ENCODE measurements at places on chromosomes 3 and 15.

DNA sequence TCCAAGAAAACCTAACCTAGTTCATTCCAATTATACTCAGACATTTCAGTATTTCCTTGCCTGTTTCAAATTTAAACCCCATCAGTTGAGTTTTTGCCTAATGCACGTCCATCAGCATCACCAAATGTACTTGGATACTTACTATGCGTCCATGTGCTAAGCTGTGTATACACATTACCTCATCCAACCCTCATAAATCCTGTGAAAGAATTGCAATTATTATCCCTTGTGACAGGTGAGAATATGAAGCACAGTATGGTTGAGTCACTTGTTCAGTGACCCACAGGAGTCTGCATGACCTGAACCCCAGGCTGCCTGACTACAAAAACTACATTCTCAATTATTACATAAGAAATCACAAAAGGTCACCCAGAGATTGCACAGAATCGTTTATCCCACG lies 2.5 kb downstream of the OR5K2 start:
- DNase-seq, result no peak

- DNase-seq, result no peak
Measured at GRCh38 chr3:48088056-48088748, 72.0 kb upstream of the MAP4 start.

DNA sequence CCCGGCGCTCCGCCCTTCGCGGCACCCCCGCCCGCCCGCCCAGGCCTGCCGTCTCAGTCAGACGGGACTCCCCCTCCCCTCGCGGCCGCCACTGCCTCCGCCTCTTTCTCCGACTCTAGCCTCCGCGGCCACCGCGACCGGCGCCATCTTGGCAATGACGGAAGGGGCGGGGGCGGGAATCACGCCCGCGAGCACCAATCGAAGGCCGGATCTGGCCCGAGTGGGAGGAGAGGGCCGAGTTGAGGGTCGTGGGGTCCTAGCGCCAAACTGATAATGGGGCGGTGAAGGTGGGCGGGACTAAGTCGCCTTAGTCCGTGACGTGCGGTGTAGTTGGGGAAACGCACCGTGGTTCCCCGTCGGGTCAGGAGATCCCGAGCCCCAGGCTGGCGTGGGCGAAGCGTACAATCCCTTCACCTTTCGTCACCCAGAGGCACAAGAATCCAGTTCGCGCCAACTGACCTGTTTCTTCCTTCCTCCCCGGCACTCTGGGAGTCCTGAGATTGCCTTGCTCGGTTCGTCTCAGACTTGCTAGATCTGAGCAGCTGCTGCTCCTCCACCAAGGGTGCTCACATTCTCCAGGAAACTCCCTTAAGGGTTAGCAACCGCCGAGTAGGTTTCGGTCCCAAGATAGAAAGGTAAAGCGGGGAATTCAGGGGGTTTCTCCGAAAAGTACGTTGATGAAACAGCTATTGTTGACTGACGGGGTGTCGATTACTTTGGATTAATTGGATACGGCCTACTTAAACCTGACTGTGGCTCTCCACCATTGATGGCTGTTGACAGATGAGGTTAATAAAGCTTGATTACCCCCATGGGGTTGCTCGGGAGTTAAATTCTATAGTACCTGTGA lies at the start of gene DENND4A:
Gene DENND4A, minus strand, starts transcription at position 156 of the 850 bp plus-strand sequence. CDS start 35,843 bp downstream, outside the sequence.
- peak; percentile 86 for DNase-seq

GRCh38 chr3:159749406-159749805 lies 239.2 kb upstream of the IL12A start:
- DNase-seq, result no peak

- DNase-seq, result no peak
Measured at GRCh38 chr3:80771085-80771484, 990.4 kb downstream of the GBE1 start.

- no peak for DNase-seq
Measured at GRCh38 chr3:116384717-116385116, 60.6 kb downstream of the LSAMP start.

GRCh38 chr3:100993309-100993708 lies at the start of gene ABI3BP:
ABI3BP (minus strand) TSS chr3:100993421; CDS start chr3:100993384, 37 bp downstream.
- DNase-seq, result peak; percentile 52

- DNase-seq, result no peak
Measured at GRCh38 chr3:189038773-189039745, 132.7 kb upstream of the TPRG1 start.

- DNase-seq, result no peak
Measured at GRCh38 chr3:168968609-168969008, 694.9 kb downstream of the MECOM start.

GRCh38 chr15:43775411-43775965 lies 1.3 kb downstream of the ELL3 start:
- no peak for DNase-seq

DNA sequence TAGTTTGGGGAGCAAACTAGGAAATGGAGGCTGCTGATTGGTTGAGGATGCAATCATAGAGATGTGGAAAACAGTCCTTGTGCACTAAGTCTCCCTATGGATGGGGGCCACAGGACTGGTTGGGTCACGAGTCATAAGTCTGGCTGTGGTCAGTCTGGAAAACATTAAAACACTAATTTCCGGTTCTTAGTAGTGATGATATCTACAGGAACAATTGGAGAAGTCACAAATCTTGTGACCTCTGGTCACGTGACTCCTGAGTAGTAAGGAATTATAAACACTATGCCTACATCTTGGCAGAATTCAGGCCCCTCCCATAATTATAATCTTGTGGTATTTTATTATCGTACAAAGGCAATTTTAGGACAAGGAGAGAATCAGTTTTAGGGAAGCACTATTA lies 317.3 kb upstream of the ARPP21 start:
- peak; percentile 90 for DNase-seq

- no peak for DNase-seq
Measured at GRCh38 chr15:31135523-31135922, 34.0 kb upstream of the TRPM1 start.

GRCh38 chr3:104523136-104523535 lies 843.6 kb upstream of the ALCAM start:
- no peak for DNase-seq

- DNase-seq, result no peak
Measured at GRCh38 chr3:187758318-187758955, 13.2 kb upstream of the BCL6 start.

DNA sequence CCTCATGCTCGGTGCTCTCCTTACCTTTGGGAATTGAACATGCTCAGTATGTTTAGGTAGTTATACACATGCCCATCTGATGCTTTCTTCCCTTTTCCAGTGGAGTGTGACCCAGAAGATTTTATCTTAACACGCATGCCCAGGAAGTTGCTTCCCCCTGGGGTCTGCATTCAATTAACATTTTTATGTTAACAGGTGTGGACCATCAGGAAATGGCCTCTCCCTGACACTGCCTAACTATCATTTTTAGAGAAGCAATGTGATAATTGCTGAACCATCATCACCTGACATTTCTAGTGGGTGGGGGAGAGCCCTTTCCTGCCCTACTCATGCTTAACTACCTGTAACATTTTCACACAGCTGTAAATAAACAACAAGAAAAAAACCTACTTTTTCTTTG lies 55.1 kb upstream of the TGFBR2 start:
- DNase-seq, result no peak

All from kidney epithelial cell (primary cell).